ENCODE measurements at places on chromosomes 4 and X. TPM values are rescaled to one million over a fixed set of nuclear protein-coding genes. Genes with fewer than 3 reads are reported as not detected.

DNA sequence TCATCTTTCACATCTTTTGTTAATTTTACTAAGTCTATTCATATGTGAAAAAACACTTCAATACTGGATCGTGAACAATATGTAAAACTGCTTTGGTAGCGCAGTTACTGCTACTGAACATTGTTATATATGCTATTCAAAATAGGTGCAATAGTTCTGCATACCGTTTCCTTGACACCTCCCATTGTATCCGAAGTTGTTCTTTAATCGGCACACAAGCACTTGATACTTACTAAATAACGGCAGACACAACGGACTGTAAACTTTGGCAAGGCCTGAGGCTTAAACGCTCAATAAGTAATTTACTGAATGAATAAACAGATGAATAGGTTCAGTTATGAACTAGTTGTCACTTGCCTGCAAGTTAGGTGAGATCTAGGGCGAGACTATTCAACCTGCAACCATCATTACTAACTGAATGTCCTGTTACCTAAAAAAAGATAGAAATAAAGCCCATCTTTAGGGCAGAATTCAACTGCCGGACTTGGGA is 620 bp downstream of the ANAPC10 start:
- DNase-seq, result no peak

DNA sequence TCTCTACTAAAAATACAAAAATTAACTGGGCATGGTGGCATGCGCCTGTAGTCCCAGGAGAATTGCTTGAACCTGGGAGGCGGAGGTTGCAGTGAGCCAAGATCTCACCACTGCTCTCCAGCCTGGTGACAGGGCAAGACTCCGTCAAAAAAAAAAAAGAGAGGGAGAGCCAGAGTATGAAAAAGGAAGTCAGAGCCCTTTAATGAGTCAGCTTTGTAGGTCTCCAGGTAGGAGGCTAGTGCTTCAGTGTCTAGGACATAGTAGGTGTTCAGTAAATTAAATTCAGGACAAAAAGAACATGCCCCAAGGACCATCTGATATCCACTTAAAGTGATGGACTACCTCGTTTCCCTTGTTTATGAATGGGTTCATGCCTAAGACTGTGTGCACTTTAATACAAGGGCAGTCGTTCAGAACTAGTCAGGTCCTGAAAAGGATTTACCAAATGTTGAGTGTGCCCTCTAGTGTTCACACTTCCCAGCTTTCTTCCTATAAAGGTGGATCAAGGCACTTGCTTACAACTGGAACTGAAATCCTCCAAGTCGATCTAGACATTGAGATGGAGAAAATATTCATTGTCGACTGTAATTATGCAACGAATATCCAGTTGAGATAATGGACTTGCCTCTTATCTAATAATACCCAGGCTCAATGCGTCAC is 29.0 kb downstream of the F9 start:
- DNase-seq, result peak; percentile 69

DNA sequence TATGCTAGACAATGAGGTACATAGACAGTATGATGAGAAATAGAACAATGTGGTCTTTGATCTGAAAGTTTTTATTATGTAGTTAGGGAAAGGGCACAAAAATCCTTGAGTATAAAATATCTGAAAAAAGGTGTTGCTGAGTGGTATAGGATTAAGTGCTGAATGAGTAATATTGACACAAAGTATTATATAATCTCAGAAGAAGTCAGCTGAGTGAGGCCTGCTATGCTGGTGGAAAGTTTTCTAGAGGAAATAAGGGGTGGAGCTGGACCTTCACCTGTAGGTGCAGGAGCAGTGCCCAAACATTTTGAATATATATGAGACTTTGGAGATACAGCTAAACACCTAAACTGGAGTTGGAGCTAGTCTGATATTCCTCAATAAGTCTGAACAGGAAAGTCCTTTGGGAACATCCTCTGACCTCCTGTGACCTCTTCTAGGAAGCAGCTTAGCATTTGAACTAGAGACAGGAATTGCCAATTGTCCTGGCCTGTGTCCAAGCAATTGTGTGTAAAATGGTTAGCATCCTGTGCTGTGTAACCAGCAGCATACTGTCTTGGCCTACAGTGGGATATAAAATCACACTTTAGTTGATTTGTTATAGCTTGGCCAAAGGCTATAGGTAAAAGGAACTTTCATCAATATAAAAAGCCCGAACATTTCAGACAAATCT is 285.3 kb downstream of the ANKRD50 start:
- DNase-seq, result peak; percentile 98

The USP17L13 gene
- total RNA-seq, result not detected

The HAUS3 gene
- total RNA-seq, result 5.8 TPM

DNA sequence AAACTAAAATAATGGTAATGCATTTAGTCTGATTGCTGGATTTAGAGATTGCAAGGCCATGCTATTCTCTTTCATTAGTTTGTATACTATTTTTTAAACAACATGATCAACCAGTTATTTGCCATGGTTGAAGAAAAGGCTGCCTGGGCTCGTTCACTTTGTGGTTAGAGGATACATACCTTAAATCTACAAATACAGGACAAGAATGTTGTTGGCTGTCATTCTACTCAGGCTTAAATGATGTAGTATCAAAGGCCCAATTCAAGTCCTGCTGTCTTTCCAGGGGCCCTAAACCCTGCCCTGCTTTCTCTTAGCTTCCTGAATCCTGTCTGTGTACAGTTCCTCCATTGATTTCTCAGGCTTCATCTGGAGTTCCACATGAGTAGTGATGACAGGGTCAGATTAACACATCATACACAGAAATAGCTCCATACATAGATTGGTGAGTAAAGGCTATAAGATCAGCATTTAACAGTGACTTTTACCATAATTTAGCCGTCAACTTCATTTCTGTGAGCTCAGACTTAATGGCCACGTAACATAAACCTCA is 114.9 kb upstream of the GPRIN3 start:
- DNase-seq, result no peak
